Activated CD4-positive, alpha-beta memory T cell treated with anti-CD3 and anti-CD28 coated beads for 36 hours (primary cell): ENCODE measurements at places on chromosomes 16 and 17. TPM values are rescaled to one million over a fixed set of nuclear protein-coding genes. Genes with fewer than 3 reads are reported as not detected.

CFAP97D1 gene
- not detected for total RNA-seq

PPM1E gene
- total RNA-seq: 0.02 TPM

KLHL10 gene
- total RNA-seq: 0.12 TPM

MMP28 gene
- not detected for total RNA-seq

MINK1 gene
- total RNA-seq: 67.5 TPM

ABCA8 gene
- not detected for total RNA-seq

ZP2 gene
- not detected for total RNA-seq

HSD17B1 gene
- 0.44 TPM for total RNA-seq

TERB1 gene
- not detected for total RNA-seq

MYO19 gene
- 112 TPM for total RNA-seq

TSEN54 gene
- total RNA-seq: 34.9 TPM

CENPV gene
- 44.2 TPM for total RNA-seq

NAGS gene
- total RNA-seq: 1.5 TPM

HAP1 gene
- total RNA-seq: not detected

KRT31 gene
- not detected for total RNA-seq

NEUROD2 gene
- total RNA-seq: not detected

CES5A gene
- total RNA-seq: not detected

SALL1 gene
- not detected for total RNA-seq

NLRC3 gene
- 25.9 TPM for total RNA-seq

TMEM100 gene
- total RNA-seq: not detected

ATP2A1 gene
- total RNA-seq: 3.8 TPM

FN3KRP gene
- total RNA-seq: 40.5 TPM

OTOA gene
- not detected for total RNA-seq

RNF135 gene
- total RNA-seq: 7.3 TPM

MARCHF10 gene
- not detected for total RNA-seq

MYADML2 gene
- not detected for total RNA-seq

C16orf95 gene
- 10.9 TPM for total RNA-seq

CLEC18B gene
- not detected for total RNA-seq

SCARF1 gene
- 3.2 TPM for total RNA-seq

AOC2 gene
- total RNA-seq: 1.7 TPM

TP53TG3C gene
- not detected for total RNA-seq

TMC6 gene
- total RNA-seq: 162 TPM

KRTAP9-4 gene
- total RNA-seq: not detected

CD7 gene
- 574 TPM for total RNA-seq

RPRML gene
- total RNA-seq: not detected

CES3 gene
- total RNA-seq: 3.0 TPM

DHODH gene
- total RNA-seq: 16.9 TPM

PHF12 gene
- total RNA-seq: 44.8 TPM

PMP22 gene
- not detected for total RNA-seq

KRTAP3-1 gene
- total RNA-seq: not detected

NKD1 gene
- total RNA-seq: 0.67 TPM

KRTAP2-4 gene
- not detected for total RNA-seq

PYY gene
- not detected for total RNA-seq

EVI2B gene
- total RNA-seq: 15.9 TPM

STX1B gene
- total RNA-seq: 0.92 TPM

FTSJ3 gene
- total RNA-seq: 42.8 TPM

ABCA3 gene
- total RNA-seq: 6.1 TPM

TMEM132E gene
- not detected for total RNA-seq
